Neural crest cell (in vitro differentiated cells): ENCODE measurements at places on chromosomes 1 and 21.
A peak's percentile ranks its signal among the peaks of the same experiment; 100 is the strongest.

- no peak for DNase-seq
Observed at GRCh38 chr21:30615199-30615598, 1.0 kb upstream of the KRTAP20-1 start.

DNA sequence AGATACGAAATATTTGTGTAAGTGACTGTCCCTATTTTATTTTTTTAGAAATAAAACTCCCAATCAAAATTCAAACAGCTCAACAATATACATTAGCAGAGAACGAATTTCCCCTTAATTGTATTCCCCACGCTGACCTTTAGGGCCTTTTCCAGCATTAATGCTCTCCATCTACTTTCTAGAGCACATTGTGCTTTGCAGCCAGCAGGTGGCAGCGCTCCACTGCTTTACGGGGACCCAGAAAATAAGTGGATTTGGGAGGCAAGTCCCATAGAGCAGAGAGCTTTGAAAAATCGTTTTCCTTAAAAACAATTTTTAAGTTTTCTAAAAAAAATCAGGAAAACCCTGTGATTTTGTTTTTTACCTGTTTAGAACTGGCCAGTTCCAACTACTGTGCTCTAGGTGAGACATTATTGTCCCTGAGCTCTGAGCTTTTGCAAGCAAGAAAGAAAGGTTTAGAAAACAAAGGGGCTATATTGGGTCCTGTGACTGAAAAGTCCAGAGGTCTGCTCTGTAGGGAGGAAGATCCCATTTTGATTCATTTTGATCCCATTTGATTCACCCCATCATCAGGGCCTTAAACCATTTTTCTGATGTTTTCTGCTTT is 144.4 kb upstream of the ZNF644 start:
- peak; percentile 49 for DNase-seq

GRCh38 chr1:155971910-155972809 is 6.2 kb downstream of the ARHGEF2 start:
- DNase-seq = no peak

DNA sequence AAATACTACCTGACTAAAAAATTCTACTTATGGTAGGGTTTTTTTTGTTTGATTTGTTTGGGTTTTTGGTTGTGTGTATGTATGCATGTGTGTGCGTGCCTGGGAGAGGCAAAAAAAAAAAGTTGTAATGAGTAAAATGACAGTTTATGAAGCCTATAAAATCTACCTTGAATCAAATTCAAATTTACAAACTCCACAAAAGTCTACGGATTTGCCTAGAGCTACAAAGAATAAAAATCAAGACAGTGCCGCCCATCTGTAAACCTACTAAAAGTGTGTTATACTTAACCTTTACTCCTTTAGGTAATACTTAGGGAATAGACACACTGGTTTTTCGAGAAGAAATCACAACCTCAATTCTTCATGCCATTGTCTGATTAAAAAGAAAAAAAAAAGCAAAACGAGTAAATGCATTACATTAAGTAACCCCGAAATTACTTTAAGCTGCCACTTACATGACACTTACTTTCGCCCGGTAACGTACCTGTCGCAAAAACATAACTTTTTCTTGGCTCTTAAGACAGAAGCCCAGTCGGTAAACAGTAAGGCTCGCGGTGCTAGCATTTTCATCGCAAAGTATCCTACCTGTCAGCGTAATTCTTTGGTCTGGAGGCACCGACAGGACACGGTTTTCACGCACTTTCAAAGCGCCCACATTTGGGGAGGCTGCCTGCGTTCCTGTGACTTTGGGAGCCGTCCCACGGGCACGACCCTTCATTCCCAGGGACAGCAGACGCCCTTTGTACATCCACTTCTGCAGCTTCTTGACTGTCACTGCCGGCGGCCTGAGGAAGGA is 951 bp downstream of the SYDE2 start:
- no peak for DNase-seq

GRCh38 chr1:1541956-1542765 is 1.7 kb upstream of the TMEM240 start:
- DNase-seq = no peak

DNA sequence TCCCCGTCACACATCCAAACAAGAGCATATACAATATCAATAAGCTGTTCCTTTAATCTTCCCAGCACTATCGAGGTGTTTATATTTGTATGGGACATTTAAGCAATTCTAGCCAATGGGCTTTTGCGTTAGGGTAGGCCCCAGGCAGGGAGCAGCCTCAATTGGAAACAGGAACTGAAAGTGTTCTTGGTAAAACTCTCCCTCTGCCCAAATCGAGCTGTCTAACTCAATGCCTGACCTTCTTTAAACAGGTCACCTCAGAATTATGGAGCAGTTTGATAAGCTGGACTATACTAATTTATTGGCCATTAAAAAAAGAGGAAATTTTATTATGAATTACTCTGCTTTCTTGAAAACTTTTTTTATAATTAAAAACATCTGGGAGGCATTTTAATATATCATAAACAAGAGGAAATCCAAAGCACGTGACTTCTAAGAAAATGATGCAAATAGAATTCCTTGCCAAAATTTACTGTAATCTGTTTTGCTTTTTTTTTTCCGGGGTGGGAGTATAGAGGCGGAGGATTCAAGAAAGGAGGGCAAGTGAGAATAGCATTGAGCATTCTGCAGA is 498.1 kb downstream of the LMO4 start:
- no peak for DNase-seq

GRCh38 chr1:221881805-221882581 is 140.1 kb upstream of the DUSP10 start:
- no peak for DNase-seq

DNA sequence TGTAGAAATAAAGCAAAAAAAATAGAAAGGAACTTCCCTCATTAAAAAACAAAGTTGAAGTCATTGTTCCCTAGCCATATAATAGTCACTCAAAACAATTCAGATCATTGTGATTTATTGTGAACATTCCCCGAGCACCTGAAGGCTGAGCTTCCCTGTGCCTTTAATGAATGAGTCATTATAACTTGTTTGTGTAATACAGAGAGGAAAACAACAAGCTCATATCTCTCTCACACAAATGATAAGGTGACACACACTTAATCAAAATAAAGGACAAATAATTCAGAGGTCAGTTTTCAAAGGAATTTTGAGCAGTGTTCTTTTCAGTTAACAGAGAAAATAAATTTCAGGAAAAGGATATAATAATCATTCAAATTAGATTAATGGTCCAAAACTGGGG is 326.2 kb downstream of the DUSP10 start:
- no peak for DNase-seq

DNA sequence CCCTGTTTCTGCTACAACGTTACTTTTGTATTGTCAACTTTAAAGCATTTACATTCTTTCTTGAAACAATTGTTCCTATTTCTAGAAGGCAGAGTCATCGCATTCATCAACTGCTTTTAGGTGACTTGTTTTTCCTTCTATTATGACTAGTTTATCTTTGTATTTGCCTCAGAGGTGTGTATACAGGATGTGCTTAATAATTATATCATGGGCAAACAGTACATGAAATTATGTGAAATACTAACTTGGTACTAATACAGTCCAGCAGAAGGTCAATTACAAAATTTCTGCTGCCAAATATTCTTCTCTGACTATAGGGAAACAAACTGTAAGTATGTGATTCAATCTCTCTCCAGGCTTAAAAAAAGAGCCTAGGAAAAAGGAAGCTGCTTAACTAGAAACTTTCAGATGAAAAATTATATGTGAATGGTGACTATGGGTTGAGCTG is 101.6 kb downstream of the C4BPA start:
- DNase-seq = no peak

DNA sequence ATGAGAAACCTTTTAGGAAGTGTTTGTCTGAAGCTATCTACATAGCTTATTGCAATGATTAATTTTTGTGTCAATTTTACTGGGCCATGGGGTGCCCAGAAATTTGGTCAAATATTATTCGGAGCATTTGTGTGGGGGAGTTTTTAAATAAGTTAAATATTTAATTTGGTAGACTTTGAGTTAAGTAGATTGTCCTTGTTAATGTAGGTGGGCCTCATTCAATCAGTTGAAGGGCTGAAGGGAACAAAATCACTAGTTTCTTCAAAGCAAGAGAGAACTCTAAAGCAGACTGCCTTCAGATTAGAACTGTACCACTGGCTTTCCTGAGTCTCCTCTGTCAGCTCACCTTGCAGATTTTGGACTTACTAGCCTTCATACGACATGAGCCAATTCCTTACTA is 1008.6 kb upstream of the ADAMTS5 start:
- DNase-seq = no peak

DNA sequence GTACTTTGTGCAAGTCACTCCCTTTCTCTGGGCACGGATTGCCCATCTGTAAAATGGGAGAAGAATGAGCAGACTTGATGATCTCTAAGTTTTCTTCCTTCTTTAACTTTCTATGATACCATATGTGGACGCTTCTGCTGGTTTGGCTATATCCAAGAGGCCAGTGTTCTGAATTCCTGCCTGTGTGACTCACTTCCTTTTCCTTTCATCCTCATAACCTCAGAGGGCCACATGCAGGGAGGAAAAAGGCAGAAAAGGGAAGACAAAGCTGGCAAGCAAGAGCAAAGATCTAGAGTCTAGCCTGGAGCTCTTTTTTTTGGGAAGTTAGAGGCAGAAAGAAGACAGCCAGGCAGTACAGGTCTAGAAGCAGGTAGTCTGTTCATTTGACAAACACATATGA is 151.2 kb downstream of the OMA1 start:
- no peak for DNase-seq

DNA sequence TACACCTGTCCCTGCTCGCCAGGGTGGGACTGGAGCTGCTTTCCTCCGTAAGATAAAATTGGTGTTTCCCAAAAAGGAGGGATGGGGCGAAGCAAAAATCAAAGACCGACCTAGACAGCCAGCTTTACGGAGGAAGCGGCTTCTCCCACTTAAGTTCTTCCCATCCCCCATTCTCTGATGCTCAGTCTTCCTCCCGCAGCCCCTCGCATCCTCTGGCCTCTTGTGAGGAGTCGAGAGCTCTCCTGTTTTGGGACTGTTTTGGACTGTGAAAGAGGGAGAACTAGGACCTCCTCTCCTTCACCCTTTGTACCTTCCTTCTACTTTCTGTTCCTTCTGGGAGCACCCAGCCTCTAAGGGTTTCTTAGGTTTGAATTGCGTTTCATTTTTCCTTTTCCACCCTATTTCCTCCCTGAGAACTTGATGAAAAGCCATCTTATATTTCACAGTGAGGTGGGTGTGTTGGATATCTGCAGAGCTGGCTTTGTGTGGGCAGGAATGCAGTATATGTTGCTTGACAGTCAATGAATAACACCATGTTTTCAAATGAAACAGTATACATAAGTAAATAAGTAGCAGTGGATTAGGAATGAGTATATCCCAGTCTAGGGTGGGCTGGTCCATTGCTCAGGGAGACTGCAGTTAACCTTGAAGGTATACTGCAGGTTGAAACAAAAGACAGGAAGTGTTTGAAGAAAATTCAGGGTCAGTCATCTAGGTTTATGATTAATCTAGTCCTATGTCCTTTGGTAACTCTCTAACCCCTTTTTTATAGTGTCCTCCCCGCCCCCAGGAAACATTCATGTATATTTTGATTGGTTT is 848 bp downstream of the CTTNBP2NL start:
- no peak for DNase-seq

GRCh38 chr21:42524341-42525028 is 10.8 kb downstream of the SLC37A1 start:
- DNase-seq = no peak

GRCh38 chr1:202223121-202223860 is 29.7 kb downstream of the LGR6 start:
- DNase-seq = no peak

- DNase-seq = peak; percentile 53
Observed at GRCh38 chr1:66764994-66765578, 12.8 kb downstream of the DYNLT5 start.

- no peak for DNase-seq
Observed at GRCh38 chr1:172726740-172727139, 67.8 kb downstream of the FASLG start.

DNA sequence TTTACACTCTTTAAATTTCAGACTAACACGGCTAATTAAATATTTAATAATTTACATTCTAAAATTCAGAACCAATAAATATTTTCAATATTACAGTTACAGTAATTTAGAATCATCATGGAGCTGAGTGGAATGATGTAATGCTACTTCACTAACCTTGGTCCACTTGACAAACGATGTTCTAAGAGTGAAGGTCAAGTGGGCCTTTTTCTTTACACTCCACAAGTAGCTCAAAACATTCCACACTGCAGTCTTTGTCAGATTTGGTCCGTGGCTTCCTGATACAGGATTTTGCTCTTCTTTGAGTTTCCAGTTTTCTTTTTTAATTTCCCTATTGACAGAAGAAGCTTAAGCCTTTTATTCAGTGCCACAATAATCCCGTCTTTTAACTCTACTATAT is 164.6 kb upstream of the NRIP1 start:
- no peak for DNase-seq

- no peak for DNase-seq
Observed at GRCh38 chr1:208139434-208140045, 104.6 kb downstream of the PLXNA2 start.

DNA sequence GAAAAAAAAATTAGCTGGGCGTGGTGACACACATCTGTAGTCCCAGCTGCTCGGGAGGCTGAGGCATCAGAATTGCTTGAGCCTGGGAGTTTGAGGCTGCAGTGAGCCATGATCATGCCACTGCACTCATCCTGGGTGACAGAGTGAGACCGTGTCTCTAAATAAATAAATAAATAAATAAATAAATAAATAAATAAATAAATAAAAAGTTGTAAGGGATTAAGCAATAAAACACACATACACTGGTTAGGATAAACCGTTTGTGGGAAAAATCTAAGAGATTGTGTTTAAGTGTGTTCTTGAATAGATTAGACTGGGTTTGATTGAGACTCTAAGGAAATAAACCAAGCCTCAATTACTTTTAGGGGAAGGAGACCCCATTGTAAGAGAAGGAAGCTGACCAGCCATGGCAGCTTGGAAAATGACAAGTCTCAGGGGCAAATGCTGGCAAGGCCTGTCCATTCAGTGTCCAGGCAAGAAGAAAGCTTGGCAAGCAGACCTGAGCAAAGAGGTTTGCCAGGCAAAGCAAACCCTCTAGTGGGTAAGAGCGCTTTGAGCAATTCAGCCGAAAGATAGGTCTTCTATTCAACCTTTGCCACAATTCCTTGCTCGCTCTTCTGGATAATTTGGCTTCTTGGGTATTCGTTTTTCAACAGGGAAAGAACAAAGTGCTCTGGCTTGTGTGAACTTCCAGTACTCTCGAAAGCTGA is 106.9 kb upstream of the SERBP1 start:
- DNase-seq = no peak

GRCh38 chr1:33030575-33030974 is 6.1 kb downstream of the AK2 start:
- DNase-seq = no peak

- DNase-seq = no peak
Observed at GRCh38 chr1:92326681-92327080, 27.8 kb downstream of the RPAP2 start.

DNA sequence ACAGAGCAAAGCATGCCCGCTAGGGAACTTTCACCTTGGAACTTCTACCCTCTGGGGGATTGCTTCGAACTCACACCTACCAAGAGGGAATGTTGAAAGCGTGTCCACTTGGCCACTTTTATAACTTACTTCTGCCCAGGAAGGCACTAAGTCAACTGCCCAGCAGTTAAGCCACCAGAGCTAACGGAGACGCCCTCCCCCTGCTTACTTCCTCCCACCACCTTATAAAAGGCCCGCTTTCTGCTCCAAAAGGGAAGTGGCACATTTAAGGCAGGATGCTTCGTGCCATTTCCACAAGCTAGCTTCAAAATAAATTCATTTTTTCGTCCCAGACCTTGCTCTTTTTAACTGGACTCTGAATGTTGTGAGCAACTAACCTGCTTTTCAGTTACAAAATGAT is 3.2 kb upstream of the AK2 start:
- no peak for DNase-seq
